Stimulated activated CD4-positive, alpha-beta T cell treated with anti-CD3 and anti-CD28 coated beads, Interleukin-1b, Interleukin-23, amount 100 ng/mL, for 4 hours (primary cell): ENCODE measurements at places on chromosomes 2 and 18.

DNA sequence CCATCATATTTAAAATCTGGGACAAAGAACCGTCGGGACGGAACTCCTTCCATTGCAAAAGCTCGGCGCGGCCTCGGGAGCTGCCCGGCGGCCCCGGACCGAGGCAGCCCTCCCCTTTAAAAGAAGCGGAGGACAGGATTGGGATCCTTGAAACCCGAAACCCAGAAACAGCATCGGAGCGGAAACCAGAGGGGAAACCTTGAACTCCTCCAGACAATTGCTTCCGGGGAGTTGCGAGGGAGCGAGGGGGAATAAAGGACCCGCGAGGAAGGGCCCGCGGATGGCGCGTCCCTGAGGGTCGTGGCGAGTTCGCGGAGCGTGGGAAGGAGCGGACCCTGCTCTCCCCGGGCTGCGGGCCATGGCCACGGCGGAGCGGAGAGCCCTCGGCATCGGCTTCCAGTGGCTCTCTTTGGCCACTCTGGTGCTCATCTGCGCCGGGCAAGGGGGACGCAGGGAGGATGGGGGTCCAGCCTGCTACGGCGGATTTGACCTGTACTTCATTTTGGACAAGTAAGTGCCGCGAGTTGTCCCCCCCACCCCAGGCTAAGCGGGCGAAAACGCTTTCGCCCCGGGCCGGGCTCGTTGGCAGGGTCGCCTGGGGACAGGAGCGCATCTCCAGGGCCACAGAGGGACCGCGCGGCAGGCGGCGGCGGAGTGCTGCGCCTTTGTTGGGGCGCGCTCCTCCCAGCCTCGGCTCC lies at the start of gene ANTXR1:
ANTXR1 (plus strand) TSS at position 38 of the 698 bp plus-strand sequence; CDS start at position 359, 321 bp downstream.
- DNase-seq = no peak

- DNase-seq = no peak
Observed at GRCh38 chr18:2459886-2460285, 111.4 kb downstream of the METTL4 start.

DNA sequence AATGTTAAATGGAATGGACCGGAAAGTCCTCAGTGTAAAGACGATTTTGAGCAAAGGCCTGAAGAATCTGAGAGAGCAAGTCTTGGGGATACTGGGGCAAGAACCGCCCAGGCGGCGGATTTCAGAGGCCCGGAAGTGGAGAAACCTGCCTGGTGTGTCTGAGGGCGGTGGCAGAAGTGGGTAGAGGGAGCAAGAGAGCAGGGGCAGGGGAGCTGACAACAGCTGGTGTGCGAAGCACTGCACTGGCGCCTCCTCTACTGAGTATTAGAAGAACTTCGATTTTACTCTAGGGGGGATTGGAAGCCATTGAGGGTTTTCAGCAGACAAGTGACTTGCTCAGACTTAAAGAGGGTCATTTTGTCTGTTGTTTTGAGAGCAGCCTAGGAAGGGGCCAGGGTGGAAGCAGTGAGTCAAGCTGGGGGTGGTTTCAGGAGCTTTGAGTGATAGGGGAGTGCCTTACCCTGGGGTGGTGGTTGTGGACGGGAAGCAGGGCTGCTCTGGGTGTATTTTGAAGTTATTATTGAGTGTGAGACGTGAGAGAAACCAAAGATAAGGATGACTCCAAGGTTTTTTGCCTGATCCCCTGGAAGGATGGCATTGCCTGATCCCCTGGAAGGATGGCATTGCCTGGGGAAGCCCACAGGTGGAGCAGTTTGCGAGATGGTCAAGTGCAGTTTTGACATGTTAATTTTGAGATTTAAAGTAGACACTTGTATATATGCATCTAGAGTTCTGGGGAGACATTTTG lies 52.5 kb downstream of the ZNF236 start:
- no peak for DNase-seq

- no peak for DNase-seq
Observed at GRCh38 chr2:188786368-188786841, 187.8 kb upstream of the COL3A1 start.

DNA sequence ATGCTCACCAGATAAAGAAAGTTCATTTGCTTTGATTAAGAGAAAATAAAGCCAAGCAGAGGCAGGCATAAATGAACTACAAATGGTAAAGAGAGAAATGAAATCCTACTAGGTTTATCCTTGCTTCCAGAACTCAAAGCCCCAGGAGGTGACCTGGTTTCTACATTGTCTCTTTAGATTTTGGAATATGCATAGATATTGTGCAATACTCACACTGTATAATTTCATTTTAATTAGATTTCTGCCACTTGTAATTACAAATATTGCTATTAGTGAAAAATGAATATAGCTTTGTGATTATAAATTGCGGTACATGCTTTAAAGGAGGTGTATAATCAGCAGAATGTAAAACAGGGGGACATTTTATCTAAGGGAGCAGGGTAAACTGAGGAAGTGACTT lies 76.9 kb upstream of the NRXN1 start:
- no peak for DNase-seq

- DNase-seq = peak; percentile 67
Observed at GRCh38 chr2:27890924-27891672, 569 bp downstream of the BABAM2 start.

GRCh38 chr2:161166538-161167409 lies 6.5 kb downstream of the TANK start:
- DNase-seq = peak; percentile 26

DNA sequence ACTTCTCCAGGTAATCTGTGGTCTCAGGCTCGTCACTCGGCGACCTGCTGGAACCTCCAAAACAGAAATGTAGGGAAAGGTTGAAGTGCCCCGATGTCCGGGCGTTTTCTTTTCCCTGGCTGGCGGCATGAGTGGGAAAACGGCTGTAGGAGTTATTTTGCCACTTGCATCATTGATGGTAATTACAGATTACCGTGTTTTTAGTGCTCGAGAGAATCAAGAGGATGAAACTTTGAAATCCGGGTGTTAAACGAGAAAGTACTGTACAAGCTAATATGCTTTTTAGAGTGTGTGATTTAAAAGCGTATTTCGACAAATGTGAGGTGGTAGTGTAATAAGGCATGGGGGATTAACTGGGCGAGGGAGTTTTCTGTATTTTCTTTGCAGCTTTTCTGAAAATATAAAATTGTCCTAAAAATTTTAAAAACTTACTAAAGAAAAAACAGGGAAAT lies 819 bp downstream of the GRHL1 start:
- no peak for DNase-seq

GRCh38 chr2:81389203-81389602 lies 1084.7 kb upstream of the LRRTM1 start:
- no peak for DNase-seq

GRCh38 chr2:120869730-120870466 lies 134.2 kb downstream of the GLI2 start:
- DNase-seq = no peak

GRCh38 chr2:229118336-229118735 lies 152.8 kb downstream of the PID1 start:
- no peak for DNase-seq

GRCh38 chr2:11279398-11279797 lies 65.0 kb downstream of the ROCK2 start:
- DNase-seq = no peak

DNA sequence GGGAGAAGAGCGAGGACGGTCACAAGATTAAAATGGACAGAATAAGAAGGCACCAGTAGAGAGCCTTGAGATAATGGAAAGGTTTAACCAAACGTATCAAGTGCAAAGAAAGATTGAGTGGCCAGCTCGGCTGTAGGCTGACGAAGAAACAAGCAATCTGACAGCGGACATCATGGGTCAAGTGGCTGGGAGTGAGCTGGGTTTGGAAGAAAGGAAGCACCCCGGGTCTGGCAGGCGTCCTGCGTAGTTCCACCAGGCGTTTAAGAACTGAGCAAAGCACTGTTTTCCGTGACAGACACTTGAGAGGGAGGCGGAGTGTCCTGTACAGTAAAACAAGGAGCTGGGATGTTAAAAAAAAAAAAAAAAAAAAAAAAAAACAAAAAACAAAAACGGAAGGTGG lies 27.1 kb downstream of the DAPL1 start:
- no peak for DNase-seq

DNA sequence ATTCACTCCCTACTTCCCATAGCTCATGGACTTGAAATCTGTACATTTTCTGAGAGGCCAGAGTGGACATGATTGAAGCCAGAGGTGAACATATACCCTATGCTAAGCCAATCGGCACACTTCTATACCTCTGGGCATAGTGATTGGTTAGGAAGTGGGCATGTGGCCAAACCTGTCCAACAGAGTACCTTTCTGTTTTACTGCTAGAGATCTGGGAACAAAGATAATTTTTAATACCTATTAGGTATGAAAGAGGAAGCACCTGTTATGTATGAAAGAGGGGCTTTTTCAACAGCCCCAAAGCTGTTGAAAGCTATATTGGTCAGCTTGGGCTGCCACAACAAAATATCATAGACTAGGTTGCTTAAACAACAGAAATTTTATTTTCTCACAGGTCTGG lies 27.7 kb downstream of the METTL8 start:
- DNase-seq = no peak

DNA sequence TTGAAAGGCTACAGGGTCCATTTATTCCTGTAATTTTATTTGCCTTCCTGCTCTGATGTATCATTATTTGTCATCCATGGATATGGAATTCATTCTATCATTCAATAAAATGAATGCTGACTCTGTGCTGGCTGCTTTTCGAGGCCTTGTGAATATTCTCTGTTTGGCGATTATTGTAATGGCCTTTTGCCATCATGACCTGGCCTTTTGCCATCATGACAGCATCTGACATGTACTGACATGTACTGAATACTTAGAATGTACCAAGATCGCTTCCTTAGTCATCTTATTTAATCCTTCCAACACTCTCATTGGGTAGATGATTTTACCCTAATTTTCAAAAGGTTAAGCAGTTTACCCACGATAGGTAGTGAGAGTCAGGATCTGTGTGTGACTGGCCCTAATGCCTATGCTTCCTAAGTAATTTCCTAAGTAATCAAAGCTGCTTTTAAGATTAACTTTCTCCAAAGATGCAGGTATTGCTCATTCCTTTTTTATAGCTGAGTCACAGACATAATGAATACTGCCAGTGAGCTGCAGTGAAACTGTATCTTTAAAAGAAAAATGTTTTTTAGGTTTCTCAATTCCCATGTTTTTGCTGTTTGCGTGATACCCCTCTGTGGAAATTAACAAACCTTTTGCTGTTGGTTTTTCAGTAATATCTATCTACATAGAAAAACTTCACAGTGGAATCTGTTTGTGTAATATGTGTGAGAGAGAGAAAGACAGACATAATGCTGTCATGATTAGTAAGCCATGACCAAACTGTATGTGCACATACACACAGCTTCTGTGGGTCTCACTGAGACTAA lies 127.8 kb downstream of the CERS6 start:
- DNase-seq = no peak

DNA sequence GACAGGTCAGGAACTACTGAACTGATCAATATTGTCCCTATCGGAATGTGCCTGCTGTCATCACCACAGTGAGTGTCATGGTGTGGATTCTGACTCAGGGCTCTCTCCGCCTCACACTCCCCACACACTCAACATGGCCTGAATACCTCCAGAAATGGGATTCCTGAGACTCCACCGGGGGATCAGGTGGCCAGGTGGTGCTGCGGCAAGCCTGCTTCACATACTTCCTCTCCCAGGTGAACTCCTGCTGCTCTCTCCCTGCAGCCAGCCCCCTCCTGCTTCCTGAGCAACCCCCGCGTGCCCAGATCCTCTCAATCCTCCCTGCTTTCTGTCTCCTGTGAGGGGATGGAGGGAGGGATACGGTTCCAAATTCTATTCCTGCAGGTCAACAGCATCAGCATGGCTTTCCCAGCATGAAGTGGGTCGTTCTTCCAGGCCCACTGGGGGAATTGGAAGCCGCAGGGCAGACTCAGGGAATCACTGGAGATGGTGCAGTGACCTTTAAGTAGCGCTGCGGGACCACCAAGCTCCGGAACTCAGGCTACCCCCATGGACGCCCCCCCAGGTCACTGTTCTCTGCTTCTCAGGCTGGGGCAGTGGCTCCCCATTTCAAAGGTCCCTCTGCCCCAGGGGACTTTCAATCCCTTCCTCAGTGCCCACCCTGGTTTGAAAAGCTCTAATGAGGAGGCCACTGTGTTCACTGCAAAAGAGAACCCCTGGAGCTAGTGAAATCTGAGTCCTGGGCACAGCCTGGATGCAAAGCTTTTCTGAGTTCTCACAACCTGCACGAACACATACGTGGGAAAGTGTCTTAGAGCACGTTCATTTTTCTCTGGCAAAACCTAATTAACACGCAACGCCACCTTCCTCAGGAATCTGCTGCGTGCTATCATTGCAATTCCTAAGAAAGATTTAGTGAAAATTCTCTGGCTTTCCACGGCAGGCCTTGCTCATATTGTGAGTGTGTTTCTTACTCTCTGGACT lies 168.4 kb downstream of the ZFP36L2 start:
- DNase-seq = no peak

GRCh38 chr2:226837787-226838603 lies 2.1 kb downstream of the RHBDD1 start:
- no peak for DNase-seq

DNA sequence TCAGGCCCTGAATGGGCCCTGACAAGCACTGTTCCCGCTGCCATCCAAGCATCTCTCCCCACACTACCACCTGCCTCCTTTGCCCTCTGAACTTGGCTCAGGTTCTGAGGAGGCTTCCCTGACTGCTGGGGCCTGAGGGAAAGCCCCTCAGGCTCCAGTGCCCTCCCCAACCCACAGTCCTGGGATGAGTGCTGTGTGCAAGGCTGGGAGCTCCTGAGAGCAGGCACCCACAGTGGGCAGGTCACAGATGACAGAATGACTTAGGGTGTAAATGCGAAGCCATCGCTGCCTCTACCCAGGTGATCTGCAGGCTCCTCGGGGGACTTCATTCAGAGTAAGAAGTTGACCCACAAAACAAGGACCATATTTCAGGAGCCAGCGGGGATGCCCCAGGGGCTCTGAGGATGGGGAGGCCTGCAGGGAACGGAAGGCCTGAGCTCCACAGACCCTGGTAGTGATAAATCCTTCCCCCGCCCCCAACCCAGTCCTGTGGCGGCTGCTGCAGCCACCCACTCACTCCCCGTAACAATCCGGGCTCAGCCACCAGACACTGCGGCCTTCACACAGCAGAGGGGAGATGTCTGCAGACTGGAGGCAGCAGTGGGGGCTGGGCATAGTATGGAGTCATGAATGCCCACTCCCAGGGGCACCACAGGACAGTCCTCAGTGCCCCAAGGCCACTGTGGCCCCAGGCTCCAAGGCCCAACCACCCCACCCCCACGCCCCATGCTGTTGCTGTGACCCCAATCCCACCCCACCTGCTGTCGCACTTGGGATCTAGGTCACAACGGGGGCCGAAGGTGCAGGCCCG lies 8.9 kb downstream of the BIN1 start:
- no peak for DNase-seq

DNA sequence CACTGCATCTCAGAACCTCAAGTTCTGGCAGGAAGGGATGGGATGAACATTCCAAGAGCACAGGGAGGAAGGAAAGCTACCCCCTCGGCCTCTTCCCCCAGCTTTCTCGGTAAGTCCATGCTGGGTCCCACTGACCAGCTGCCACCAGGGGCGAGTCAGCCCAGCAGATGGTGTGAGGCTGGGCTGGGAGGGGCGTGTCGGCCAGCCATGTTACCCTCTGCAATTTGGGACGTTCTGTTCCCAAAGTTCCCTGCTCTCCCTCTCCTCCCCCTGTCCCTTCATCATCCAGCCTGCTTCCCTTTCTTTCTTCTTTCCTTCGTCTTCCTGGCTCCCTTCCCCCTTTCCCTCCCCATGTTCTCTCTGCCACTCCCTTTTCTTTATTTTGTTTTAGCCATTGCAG lies 74.3 kb upstream of the TNP1 start:
- no peak for DNase-seq
